ENCODE measurements at places on chromosomes 7 and 10.

DNA sequence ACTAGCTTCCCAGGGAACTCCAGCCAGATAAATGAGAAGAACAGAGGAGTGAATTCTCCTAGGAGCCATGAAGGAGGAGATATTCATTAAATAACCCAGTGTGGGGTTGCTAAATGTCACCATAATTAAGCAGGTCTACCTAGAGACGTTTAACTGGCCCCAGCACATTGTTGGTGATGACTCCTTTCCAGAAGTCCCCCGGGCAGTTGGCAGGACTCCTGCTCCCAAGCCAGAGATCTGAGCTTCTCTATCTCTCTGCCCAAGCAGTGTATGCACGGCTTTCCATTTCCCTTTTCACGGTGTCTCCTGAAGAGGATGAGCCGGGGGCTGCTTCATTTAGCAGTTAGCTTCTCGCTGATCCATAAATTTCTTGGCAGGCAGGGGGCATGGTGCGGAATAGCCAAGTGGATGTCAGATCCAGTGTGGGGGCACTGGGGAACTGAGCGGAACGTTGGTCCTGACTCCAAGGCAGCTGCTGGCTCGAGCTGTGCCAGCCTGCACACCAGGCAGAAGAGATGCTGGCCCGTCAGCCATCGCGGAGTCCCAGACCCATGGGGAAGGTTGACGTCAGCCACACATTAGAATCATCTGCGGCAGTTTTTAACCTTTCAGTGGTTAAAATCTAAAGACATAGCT is 142.0 kb upstream of the NPY start:
- no peak for DNase-seq

DNA sequence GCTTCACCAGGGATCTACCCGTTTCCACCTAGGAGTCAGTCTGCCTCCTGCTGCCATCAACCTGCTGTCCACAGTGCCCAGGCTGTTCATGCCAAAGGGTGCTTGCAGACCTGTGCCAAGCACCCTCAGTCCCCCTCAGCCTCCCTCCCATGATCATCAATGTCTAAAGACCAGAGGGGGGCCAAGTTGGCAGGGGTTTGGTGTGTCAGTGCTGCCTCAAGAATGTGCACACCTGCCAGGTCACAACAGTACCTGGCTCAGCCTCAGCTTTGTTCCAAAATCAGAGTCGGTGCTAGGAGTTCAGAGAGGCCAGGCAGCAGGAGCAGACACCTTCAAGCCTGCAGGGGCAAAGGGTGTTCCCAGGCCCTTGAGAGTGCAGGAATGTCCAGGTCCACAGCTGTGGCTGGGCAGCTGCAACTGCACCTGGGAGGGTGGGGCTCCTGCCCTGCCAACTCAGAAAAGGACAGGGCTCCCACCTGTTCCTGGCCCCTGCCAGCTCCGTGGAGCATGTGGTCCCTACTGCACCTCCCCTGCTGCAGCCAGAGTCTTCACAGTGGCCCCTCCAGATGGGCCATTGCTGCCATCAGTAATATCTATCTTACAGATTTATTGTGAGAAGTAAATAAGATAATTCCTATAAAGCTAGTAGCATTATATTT is 219.5 kb downstream of the POLR1F start:
- DNase-seq, result no peak

DNA sequence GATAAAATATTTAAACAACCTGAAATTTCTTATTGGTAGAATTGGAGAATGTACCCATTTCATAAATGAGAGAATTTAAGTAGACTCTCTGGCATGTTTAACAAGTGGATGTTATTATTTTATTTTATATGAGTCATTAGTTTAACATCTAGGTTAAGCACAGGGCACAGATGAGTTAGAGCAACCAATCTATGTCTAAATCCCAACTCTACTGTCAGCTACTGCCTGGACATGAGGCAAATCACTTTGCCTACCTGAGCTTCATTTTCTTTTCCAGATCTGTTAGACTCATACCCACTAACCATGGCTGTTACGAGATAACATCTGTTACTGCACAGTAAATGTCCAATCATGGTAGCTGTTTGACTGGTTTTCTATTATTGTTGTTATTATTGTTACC is 251.1 kb downstream of the INHBA start:
- peak; percentile 28 for DNase-seq

- no peak for DNase-seq
Observed at GRCh38 chr7:39240864-39241263, 263.2 kb downstream of the POU6F2 start.

Data from AG20443 (cell line).